Frontal cortex (tissue), 4 donors: ENCODE measurements at places on chromosomes 3 and 15.

DNA sequence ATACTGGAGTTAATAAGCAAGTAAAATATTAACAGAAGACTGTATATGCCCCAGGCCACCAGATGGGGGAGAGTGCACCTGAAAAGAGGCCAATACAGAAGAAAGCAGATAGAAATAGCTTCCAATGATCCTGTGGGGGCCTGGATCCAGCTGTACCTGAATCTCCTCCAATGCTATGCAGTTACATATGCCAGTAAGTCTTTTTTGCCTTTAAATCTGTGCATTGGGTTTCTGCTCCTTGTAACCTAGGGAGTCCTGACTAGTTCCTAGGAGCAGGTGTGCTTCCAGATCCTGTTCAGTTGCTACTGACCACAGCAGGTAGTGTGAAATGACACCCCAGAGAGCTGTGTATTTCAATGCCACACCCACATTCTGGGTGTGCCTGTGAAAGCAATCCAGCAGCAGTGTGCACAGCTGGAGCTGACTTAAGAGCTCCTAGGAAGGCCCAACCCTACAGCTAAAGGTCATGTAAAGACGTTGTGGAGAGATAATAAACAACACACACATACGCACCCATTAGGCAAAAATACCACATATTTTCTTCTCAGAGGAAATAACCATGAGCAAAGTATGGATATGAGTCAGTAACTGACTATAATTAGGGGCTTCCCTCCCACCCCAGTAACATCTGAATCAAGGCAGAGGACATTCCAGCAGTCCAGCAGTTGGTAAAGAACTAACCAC, 62.2 kb upstream of the AKAP13 start:
- no peak for DNase-seq

- DNase-seq: no peak
These were observed 1.0 kb downstream of the MAPKAPK3 start for GRCh38 chr3:50617911-50618481.

DNA sequence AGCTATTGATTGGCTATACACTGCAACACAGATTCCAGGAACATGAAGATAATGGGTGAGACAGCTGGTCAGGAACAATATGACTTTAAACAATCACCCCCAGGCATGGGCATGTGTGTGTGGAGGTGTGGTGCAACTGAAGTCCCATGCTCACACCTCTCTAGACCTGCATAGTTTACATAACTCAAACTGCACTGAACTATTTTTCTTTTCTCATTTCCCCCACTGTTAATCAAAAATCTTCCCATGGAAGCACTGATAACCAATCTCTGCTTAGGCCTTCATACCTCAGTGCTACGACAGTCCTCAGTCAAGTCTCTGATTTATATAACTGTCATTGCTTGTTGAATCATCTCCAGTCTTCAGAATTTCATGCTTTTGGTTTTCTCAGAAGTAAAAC, 600.2 kb downstream of the NTRK3 start:
- no peak for DNase-seq

DNA sequence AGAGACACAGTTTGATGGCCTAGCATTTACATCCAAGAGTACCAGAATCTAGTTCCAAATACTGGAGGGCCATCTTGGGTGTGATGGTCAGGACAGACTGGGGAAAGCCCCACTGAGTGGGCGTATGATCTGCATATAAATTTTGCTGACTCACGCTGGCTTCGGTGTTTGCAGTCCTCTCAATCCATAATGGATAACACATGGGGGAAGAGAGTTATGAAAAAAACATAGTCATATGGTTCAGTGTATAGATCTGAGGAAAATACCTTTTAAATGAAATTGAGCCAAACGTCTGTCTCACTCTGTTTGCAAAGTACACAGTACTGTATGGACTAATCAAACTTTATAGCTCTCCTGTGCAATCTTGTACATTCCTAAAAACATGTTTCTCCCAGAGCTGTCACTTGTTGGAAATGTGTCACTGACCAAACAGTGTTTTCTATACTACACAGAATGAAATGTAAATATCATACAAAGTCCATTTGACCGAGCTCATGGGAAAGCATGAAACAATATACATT, 125.3 kb upstream of the THBS1 start:
- no peak for DNase-seq

- DNase-seq: no peak
These were observed 1.7 kb downstream of the ITPR1 start for GRCh38 chr3:4494895-4495264.

GRCh38 chr3:36511791-36512486, 131.6 kb downstream of the STAC start:
- no peak for DNase-seq

DNA sequence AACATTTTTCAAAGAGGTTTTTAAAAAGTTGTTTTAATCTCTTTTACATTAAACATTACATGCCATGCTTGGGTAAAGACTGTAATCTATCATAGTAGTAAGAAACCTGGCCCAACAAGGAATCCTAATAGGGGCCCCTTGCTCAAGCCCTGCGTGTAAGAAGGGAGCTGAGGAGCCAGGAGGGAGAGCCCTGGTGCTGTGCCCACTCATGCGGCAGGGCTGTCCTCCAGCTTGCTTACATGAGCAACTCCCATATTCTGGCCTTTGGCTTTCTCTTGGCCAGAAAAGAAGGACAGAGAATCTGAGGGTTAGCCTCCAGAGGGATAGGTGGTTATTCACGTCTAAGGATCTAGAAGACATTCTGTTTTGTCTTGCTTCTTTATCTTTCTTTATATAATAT, 49.8 kb downstream of the KBTBD12 start:
- no peak for DNase-seq

DNA sequence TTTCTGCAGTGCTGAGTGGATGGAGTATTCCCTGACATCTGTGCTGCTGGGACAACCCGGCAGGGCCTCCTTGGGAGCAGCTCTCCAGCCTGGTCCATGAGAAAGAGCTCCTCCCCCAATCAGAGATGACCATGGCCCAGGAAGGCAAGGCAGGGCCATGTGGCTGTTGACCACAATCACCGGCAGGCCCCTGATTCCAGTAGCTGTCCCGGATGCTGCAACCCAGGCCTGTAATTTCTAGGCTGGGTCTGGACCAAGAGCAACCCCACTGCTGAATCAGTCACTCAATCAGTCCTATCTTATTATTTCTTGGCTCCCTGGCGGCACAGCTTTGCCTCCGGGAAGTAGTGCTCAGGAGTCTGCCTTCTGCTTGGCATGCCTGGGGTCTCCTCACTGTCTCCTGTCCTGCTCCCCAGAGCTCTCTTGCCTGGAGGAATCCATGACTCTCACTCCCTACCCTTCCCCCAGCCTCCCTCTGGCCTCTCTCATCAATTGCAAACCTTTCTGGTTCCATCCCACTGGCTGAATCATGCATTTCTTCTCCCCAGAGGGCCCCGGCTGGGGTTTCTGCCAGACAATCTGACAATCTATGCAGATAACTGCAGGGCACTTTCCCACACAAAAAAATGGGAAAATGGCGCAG, 32.6 kb upstream of the ITGA11 start:
- DNase-seq: no peak

- no peak for DNase-seq
These were observed 11.0 kb downstream of the NDUFB5 start for GRCh38 chr3:179615458-179616173.
